Fibroblast of lung (primary cell): ENCODE measurements at places on chromosomes 2 and 18. TPM values are rescaled to one million over a fixed set of nuclear protein-coding genes. Genes with fewer than 3 reads are reported as not detected.

- no peak for DNase-seq
Measured at GRCh38 chr2:221554769-221555493, 17.2 kb downstream of the EPHA4 start.

The TRAF3IP1 gene
- 7.7 and 9.2 TPM in 2 replicates for total RNA-seq

DNA sequence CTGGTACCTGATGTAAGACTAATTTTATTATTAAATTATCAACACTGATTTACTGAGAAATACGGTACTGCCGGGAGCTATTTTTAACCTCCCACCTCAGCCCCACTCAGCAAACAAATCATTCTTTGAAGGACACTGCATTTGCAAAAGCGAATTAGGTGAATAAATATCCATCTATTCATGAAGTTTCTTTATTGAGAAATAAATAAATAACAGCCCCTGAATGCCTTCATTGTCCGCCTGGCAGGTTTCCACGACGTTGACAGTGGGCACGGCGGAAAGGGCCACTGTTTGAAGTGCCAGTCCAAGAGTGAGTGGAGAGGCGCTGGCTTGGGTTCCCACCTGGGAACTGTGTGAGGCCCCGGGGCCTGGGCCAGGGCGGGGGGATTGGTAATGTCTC, 15.7 kb downstream of the C1QL2 start:
- DNase-seq = no peak

- DNase-seq = no peak
Measured at GRCh38 chr18:62072370-62072769, 114.5 kb downstream of the PIGN start.

- no peak for DNase-seq
Measured at GRCh38 chr18:73881396-73881917, 266.2 kb downstream of the FBXO15 start.

The RUFY4 gene
- not detected in 2 replicates for total RNA-seq

The C2orf72 gene
- total RNA-seq = 0.33 TPM in 1 of 2 replicates, not detected in the other

The IL1RN gene
- total RNA-seq = not detected in 2 replicates

The CTDSP1 gene
- 40.6 and 45.4 TPM in 2 replicates for total RNA-seq

The ZSWIM2 gene
- total RNA-seq = under 0.01 TPM in 1 of 2 replicates, not detected in the other

- DNase-seq = peak; percentile 62
Measured at GRCh38 chr2:37389989-37390765, 45.7 kb downstream of the QPCT start.

- DNase-seq = no peak
Measured at GRCh38 chr18:51398104-51398503, 200.6 kb upstream of the MEX3C start.

DNA sequence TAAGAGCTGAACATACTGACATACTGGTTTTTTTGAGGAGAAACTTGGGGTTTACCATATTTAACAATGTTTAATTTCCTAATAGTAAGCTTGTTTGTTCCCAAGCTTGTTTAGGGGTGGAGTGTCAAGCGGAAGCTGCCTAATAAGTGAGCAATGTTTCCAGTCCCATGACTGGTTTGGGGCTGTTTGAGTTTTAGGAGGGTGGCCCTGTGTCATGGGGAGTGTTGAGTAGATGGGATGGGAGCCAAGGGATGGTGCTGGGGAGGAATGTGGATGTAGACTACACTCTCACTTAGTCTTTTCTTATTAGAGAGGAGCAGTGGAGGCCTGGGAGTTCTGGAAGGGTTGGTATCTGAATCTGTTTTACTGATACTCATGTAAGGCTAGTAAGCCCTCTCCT, 128.5 kb downstream of the TANC1 start:
- DNase-seq = no peak

The MARCHF4 gene
- 0.26 and 1.3 TPM in 2 replicates for total RNA-seq

DNA sequence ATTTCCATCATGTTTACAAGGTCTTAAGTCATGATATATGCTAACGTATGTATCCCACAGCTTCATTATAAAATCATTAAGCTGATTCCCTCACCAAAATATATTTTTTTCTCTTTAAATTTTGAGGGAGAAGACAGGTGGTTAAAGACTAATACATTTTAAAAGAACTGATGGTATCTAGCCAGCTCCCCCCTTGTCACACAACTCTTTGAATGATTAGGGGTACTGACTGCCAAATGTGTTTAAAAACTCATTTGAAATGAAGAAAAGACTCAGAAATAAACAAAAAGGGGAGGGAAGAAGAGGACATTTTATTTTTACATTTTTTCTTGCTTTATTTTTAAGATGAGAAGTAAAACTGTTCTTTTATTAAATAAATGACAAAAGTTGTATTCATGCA, 805.3 kb downstream of the SATB2 start:
- no peak for DNase-seq

DNA sequence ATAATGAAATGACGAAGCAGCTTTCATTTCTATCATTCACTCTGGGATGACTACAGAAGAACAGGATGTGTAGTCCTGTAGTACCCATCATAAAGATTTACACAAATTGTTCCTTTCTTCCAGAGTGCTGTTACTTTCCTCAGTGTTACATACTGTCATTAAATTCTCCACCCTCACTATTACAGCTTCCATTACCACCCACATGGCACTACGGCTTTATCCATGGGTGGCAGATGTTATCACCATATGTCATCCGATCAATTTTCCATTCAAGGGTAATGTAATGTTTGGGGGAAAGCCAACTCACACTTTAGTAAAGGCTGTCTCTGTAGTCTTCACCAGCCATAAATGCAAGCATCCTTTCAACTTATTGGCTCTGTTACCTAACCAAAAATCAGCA, 7.1 kb upstream of the CSRNP3 start:
- DNase-seq = no peak

The TMEFF2 gene
- total RNA-seq = 0.26 and 0.33 TPM in 2 replicates

DNA sequence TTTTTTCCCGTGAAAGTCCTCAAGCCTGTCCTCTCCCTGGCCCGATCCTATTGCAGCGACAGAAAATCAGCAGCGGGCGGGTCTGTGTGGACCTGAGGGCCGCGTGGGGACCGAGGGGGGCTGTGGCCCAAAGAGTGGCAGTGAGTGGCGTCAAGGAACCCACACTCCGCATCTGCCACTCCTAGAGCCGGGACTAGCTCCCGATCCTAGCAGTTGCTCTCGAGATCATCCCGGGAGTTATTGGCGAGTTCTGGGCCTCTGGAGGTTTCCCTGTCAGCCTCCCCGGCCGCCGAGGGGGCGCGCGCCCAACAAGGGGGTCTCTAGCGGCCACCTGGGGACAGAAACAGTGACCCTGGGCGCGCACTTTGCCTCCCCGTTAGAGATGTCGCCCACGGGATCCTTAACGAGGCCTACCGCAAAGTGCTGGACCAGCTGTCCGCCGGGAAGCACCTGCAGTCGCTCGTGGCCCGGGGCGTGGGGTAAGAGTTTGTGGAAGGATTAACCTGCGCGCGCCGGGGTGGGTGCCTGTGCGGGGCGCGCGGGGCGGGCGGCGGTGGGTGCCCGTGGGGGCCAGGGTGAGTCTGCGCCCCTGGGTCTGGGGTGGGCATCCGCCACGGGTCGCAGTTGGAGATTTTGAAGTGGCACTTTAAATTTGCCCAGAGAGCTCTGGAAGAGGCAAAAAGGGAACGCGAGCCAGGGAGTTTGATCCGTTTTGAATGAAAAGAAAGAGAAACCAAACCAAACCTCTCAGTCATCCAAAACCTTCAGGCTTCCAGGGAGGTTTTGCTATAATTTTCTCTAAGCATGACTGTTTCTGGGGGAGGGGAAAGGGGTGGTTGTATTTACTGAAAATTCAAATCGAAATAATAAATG, 3.5 kb downstream of the ADCYAP1 start:
- no peak for DNase-seq

DNA sequence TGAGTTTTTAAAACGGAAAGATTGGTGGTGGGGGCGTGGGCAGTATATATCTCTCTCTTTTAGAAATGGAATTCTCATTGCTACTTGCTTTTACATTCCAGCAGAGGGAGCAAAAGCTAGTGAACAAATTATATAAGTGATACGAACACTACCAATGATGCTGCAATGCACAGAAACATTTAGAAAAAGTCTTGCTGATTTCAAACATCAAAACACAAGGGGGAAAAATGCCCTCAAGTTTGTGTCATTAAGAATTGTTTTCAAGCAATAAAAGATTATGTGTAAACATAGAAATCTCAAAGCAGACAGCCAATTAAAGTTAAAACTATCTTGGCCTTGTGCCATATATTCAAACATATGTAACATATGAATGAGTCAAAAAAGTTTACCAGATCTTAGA, 296.3 kb upstream of the KCNJ3 start:
- DNase-seq = peak; percentile 65

GRCh38 chr2:188383158-188383557, 91.5 kb downstream of the GULP1 start:
- peak; percentile 40 for DNase-seq

GRCh38 chr2:2146969-2147900, 183.8 kb downstream of the MYT1L start:
- no peak for DNase-seq

The SLC30A3 gene
- total RNA-seq = under 0.01 TPM in 1 of 2 replicates, not detected in the other

The LINC00305 gene
- total RNA-seq = not detected in 2 replicates

The TFCP2L1 gene
- total RNA-seq = not detected in 2 replicates
